Choroid plexus epithelial cell (primary cell): ENCODE measurements at places on chromosomes 7 and 10.

- no peak for DNase-seq
Measured at GRCh38 chr7:150374472-150374871, 4.7 kb upstream of the ZNF775 start.

- no peak for DNase-seq
Measured at GRCh38 chr10:50407076-50407801, 155.9 kb upstream of the ASAH2 start.

- peak; percentile 35 for DNase-seq
Measured at GRCh38 chr10:94192974-94193373, 169.8 kb downstream of the NOC3L start.

- peak; percentile 17 for DNase-seq
Measured at GRCh38 chr10:46528675-46529615, 27.5 kb downstream of the GPRIN2 start.

GRCh38 chr10:119233123-119233820 lies 25.9 kb downstream of the GRK5 start:
- DNase-seq, result no peak

GRCh38 chr7:149773446-149774236 lies at the start of gene ZNF467:
Gene ZNF467 (minus strand): TSS chr7:149773588. CDS start chr7:149771032, 2,556 bp downstream.
- peak; percentile 17 for DNase-seq

- DNase-seq, result no peak
Measured at GRCh38 chr7:33041631-33042428, 20.7 kb downstream of the NT5C3A start.

GRCh38 chr10:94108200-94108599 lies 114.5 kb downstream of the PLCE1 start:
- peak; percentile 82 for DNase-seq
